Fibroblast of the aortic adventitia (primary cell): ENCODE measurements at places on chromosomes 1 and 21. TPM values are rescaled to one million over a fixed set of nuclear protein-coding genes. Genes with fewer than 3 reads are reported as not detected.
A peak's percentile ranks its signal among the peaks of the same experiment; 100 is the strongest.

DNA sequence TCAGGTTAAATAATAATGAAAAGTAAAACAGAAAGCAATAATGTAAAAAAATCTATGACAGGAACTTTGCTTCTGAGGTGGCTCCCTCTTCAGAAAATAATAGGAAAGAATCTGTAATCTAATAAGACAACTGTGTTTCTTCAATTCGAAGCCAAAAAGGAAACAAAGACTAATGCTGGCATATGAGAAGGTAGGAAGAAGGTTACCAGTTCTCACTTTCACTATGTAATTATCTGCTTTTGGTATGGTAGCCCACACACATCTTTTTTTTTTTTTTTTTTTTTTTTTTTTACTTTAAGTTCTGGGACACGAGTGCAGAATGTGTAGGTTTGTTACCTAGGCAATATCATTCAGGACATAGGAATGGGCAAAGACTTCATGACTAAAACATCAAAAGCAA, 47.1 kb downstream of the COP1 start:
- DNase-seq, result no peak

DNA sequence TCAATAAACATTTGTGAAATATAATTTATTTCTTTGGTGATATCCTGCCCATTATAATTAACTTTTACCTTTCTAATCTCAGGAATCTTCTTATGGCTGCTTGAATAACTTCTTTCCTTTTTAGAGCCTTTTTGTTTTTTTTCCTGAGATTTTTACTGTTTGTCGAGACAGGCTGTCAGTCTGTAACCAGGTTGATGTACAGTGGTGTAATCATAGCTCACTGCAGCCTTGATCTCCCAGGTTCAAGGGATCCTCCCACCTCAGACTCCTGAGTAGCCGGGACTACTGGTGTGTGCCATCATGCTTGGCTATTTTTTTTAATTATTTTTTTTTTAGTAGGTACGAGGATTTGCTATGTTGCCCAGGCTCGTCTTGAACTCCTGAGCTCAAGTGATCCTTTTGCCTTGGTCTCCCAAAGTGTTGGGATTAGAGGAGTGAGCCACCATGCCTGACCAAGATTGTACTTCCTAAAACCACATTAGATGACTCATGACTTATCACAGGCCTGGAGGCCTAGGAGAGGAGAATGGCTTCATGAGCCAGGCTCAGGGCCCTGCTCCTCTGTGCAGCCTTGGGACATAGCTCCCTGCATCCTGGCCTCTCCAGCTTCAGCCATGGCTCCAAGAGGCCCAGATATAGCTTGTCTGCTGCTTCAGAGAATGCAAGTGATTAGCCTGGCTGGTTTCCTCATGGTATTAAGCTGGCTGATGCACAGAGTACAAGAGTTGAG, 48.6 kb downstream of the CTH start:
- DNase-seq, result peak; percentile 52

RNF207 gene
- total RNA-seq, result 7.8 and 42.6 TPM in 2 replicates

MEGF6 gene
- 102 and 103 TPM in 2 replicates for total RNA-seq

DNA sequence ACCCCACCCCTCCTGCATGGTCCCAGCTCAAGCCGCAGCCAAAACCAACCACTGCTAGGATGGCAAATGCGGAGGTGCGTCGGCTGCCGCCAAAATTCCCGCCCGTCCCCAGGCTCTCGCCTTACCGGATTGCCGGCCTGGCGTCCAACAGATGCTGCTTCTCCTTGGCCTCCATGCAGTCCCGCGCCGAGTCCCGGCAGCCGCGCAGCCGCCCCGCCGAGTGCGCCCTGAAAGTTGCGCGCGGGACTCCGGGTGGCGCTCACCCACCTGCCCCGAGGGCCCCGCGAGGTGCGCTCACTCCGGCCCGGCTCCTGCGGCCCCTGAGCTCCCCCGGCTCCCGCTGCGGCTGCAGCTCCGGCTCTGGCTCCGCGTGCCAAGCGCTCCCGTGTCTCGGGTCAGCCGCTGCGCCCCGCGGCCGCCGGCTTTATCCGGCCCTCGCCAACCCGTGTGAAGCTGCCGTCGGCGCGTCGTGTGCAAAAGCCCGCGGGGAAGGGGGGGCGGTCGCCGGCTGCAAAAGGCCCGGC, at the start of gene SLC30A2:
Gene SLC30A2, minus strand, starts transcription at position 397 of the 524 bp plus-strand sequence. Its CDS starts 222 bp downstream, at position 175.
- no peak for DNase-seq

DNA sequence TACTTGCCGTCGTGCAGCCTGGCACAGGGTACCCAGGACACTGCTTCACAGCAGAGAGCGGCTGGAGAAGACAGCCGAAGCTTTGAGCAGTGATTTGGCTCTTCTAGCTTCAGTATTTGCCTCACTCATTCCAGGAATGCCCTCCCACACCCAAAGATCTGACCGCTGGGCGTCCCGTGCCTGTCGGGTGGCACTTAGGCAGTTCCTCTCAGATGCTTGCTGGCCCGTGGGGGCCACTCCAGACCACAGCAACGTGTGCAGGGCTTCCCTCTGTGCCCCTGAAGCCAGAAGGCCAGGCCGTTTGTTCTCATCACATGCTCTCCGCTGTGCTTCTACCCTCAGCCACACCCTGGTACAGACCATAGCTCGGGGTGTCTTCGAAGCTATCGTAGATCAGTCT, 17.0 kb downstream of the RRP1B start:
- DNase-seq, result no peak

- no peak for DNase-seq
Measured at GRCh38 chr1:230502306-230502705, 76.2 kb upstream of the PGBD5 start.

GRCh38 chr1:54949053-54949452, 31.4 kb upstream of the TMEM61 start:
- DNase-seq, result no peak

LEFTY1 gene
- total RNA-seq, result not detected in 2 replicates

- DNase-seq, result peak; percentile 9
Measured at GRCh38 chr1:241706257-241706656, 54.2 kb downstream of the WDR64 start.

TAL1 gene
- total RNA-seq, result 0.08 and 0.36 TPM in 2 replicates

- DNase-seq, result no peak
Measured at GRCh38 chr1:93516164-93516563, 68.2 kb downstream of the FNBP1L start.

- DNase-seq, result peak; percentile 39
Measured at GRCh38 chr1:78536427-78536826, 45.7 kb downstream of the PTGFR start.

C1QTNF12 gene
- 0.65 and 1.4 TPM in 2 replicates for total RNA-seq

DNA sequence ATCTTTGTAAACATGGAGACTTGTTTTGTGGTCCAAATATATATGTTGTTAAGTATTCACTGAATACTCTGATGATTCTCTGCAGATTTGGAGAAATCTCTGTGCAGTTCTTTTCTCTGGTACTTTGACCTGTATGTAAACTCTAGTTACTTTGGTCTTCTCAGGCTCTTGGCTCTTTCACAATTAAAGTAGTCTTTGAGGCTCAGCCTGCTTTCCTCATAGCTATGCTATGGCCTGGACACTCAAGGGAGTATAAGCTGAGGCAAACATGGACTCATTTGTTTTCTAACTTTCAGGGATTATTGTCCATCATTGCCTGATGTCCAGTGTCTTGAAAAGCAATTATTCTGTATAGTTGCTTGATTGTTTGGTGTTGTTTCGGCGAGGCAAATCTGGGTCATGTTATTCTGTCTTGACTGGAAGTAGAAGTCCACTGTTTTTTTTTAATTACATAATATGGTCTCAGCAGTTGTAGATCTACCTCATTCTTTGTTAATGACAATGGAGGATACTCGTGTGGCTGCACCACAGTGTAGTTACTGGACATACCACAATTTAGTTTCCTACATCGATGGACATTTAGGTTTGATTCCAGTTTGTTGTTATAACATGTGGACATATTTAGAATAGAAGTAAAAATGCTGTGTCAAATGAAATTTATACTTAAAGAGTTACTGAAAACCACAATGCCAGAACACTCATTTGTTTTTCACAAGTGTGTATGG, 9.2 kb downstream of the PTBP2 start:
- DNase-seq, result peak; percentile 14

DNA sequence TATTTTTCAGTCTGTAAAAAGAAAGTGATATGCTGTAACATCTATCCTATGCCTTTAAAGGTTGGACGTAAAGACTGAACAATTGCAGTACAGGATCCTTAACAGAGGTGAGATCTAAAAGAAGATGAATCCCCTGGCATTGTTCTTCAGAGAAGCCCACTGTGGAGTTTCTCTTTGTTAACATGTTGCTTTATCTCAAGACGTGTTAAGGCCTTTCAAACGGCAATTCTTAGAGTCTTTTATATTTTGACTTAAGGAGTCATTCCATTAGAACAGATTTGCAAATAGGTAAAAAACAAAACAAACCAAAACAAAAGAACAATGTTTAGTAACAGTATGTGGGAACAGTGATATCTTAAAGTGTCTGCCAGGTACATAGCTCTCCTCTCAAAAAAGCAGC, 225.1 kb upstream of the ZP4 start:
- DNase-seq, result no peak

DNA sequence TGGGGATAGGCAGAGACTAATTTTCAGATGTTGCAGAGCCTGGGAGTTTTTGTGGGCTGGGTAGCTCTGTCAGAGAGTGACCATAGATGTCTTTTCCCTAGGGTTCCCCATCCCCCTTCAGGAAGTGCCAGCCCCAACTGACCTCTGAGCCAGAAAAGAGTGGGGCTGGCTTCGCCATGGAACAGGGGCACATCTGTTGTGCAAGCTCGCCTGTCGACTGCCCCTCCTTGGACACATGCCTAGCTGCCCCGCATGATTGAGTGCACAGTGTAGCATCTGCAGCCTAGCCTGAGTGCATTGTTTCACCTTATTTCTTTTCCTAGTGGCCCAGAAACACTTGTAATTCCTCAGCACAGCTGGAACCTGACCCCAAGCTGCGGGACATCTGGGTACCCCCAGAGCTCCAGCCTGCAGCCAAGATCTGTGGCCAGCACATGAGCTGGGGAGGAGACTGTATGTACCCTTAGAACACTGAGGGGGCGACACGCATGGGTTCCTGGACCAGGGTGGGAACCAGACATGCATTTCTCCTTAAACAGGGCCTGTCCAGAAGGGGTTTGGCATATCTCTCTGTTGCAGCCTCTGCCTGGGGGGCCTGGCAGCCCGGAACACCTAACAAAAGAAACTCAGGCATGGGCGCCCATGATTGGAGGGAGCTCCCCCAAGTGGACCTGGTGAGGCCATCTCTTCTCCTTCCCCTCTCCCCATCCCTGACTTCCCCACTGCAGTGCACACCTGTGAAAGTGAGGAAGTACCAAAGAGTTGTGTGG, 55.2 kb downstream of the SYT14 start:
- no peak for DNase-seq

GRCh38 chr1:41919131-41919530, 409 bp upstream of the HIVEP3 start:
- DNase-seq, result no peak

DNA sequence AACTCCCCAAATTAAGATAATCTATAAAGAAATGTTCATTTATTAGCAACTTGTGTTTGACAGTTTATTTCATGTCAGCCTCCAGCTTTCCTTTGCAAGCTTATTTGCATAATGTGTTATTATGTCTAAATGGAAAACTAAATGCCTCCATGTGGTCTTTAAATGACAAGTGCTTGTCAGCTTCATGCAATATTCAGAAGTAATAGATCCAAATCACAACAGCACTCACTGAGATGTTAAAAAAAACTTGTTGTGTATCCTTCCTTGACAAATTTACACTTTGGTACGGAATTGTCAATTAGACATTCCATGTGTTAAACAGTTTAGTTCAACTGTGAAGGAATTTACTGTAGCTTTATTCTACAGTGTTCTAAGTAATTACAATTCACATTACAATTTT, 124.4 kb upstream of the PTBP2 start:
- DNase-seq, result no peak

DNA sequence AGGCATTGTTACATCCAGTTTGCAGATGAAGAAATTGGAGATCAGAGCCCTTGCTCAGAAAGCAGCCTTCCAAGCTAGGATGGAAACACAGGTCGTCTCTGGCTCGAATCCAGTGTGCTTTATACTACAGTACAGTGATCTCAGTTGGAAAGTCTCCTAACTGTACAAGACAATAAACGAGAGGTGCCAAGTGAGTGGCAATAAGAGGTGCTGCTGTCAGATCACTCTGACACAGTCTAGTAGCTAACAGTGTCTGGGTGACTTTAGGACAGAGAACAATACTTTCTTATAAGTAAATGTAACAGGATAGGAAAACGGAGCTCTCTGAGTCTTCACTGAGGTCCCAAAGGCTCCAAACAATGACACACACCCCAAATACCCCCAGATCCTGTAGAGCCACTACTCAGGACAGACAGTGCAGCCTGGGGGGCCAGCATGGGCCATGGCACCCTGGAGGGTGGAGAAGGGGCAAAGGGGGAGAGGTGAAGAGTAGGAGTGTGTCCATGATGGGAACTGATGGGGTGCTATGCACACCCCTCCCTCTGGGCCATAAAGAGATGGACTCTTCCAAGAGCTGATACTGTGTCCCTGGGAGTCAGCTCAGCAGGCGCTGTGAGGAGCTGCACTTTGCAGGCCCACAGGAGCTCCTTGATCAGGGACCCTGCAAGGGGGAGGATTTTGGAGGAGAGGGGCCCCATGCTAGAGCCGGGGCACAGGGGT, 3.3 kb downstream of the SH3BGR start:
- no peak for DNase-seq

TSEN15 gene
- total RNA-seq, result 31.6 and 65.8 TPM in 2 replicates

LINGO4 gene
- total RNA-seq, result not detected in 2 replicates

GRCh38 chr1:44532567-44532944, 127.5 kb downstream of the RNF220 start:
- no peak for DNase-seq

PCP4L1 gene
- not detected in 2 replicates for total RNA-seq

PODN gene
- 47.5 and 176 TPM in 2 replicates for total RNA-seq

- no peak for DNase-seq
Measured at GRCh38 chr1:200333329-200333728, 76.5 kb downstream of the ZNF281 start.

LPAR3 gene
- total RNA-seq, result 1.8 and 3.6 TPM in 2 replicates

DNA sequence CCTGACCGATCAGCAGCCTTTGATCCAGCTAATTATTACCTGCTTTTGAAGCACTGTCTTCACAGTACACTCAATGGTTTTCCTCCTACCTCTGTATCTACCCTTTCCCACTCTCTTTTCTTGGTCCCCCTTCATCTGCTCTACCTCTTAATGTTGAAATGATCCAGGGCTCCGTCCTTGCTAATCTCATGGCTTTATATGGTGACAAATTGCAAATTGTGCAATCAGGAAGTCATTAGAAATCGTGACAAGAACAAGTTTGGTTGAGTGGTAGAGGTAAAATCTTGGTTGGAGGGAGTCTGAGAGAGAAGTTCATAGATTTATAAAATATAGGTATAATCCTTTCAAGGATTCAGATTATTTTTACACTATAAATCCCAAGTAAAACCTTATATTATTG, 9.6 kb upstream of the CYB5R1 start:
- no peak for DNase-seq

GRCh38 chr1:211742272-211742671, 66.9 kb upstream of the NEK2 start:
- DNase-seq, result no peak

KLF17 gene
- total RNA-seq, result 0.27 and 1.1 TPM in 2 replicates
